CMK (cell line): ENCODE measurements at places on chromosomes 6 and 20.

GRCh38 chr6:130969791-130970491 lies 93.1 kb downstream of the EPB41L2 start:
- no peak for DNase-seq

DNA sequence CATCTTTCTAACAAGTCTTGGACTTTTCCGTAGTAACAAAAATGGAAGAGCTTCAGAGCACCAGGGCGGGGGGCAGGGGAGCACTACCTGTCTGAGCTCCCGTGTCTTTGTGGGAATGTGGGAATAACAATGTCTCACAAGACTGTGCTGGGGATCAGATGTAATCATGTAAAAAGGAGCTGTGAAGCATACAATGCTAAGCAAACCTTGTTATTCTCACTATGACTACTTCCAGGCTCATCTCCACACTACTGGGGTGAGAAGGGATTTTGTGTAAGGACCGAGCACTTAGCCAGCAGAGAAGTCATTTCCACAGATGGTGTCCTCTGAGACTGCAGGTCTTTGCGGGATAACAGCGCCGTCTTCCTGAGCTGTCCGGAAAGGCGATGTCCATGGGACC lies 27.1 kb downstream of the PRR18 start:
- DNase-seq, result no peak

GRCh38 chr20:63056236-63057170 lies 49.7 kb upstream of the BHLHE23 start:
- no peak for DNase-seq

DNA sequence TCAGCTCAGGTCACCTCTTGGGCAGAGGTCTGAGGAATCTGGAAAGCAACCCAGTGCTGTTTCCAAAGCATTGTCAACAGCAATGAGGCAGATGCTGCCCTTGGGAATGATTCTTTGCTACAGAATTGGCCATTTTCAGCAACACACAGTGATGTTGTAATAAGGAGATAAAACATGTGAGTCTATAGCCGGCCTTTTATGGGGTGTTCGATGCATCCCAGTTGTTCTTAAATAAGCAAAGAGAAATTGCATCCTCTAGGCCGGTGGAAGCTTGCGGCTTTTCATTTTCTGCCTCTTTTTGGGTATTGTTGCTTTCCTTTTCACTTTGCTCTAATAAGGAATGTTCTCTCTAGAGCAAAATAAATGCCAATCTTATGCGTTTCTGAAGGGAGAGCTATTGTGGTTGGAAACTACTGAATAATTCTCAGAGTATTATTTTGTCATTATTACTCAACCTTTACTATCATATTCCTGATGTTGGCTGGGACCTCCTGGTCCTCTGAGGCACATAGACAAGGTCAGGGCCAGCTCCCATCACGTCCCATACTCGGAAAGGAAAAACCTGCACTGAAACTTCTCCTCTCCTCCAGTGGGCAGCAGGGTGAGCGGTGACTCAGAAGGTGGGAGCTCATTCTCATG lies 214.2 kb downstream of the CDH26 start:
- DNase-seq, result no peak

- DNase-seq, result no peak
These were observed 2.2 kb downstream of the HMGA1 start for GRCh38 chr6:34238585-34239499.

GRCh38 chr20:8082989-8083388 lies 49.1 kb upstream of the PLCB1 start:
- DNase-seq, result no peak

- DNase-seq, result no peak
These were observed 98.3 kb upstream of the FRMD1 start for GRCh38 chr6:168177103-168177891.

- no peak for DNase-seq
These were observed at the start of gene BPIFB4 for GRCh38 chr20:33079259-33079658. Gene BPIFB4 (plus strand): TSS chr20:33079643. CDS start chr20:33081527, 1,884 bp downstream.

DNA sequence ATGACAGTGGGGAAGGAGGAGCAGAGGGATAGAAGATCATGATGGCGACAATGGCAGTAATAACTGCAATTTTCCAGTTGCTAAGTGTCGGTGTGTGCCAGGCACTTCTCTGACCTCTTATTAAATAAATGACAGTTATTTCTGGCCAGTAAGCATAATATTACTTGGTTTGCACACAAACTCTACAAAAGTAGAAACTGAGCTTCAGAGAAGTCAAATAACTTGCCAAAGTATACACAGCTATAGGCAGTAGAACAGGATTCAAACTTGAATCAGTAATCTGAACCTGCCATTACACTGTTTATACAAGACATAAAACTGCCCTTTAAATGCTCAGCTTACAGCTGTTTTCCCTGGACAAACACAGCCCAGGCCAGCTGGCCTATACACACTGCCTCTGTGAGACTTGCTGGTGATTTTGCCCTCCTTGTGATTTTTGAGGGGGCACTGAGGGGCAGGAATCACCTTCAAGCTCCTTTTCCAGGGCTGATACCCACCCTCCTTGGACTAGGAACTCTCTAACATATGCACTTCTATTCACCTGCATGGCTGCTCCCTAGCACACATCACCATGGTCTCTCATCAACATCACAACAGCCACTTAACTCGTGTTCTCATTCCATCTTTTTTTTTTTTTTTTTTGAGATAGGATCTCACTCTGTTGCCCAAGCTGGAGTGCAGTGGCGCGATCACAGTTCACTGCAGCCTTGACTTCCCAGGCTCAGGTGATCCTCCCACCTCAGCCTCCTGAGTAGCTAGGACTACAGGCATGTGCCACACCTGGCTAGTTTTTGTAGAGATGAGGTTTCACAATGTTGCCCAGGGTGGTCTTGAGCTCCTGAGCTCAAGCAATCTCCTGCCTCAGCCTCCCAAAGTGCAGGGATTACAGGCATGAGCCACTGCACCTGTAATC lies 63.6 kb downstream of the SLC23A2 start:
- DNase-seq, result no peak

GRCh38 chr6:39084506-39084905 lies 30.5 kb downstream of the SAYSD1 start:
- DNase-seq, result no peak

DNA sequence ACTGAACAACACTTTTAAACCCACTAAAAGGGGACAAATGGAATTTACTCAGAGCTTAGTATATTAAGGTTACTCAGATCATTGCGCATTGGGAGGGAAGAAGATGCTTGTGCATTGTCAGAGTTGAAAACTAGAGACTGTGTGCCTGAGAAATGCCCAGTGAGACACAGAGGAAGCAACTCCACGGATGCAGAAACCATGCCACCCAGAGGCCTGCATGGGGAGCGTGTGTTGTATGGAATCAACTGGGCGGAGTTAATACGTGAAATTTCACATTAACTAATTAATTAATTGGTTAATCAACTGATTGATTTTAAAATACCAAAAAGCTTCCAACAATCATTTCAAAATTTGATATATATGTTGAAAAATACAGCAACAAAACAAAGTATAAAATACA lies 391.6 kb downstream of the PLCB1 start:
- no peak for DNase-seq

DNA sequence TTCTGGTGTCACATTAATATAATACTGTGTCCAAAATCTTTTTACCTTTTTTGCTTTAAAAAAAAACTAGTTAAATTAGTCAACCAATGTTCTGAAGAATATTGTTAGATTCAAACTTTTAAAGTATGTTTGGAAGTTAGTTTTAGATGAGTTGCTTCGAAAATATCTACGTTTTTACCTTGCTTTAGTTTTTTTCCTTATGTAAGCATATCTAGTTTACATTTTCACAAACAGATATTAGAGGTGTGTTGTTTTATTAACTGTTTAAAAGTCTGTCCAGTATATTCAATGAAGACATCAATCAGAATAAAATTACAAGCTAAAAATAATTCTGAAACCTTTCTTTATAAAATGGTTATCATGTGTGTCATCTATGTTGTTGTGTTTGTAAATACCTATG lies 375.0 kb upstream of the BTBD3 start:
- DNase-seq, result no peak

DNA sequence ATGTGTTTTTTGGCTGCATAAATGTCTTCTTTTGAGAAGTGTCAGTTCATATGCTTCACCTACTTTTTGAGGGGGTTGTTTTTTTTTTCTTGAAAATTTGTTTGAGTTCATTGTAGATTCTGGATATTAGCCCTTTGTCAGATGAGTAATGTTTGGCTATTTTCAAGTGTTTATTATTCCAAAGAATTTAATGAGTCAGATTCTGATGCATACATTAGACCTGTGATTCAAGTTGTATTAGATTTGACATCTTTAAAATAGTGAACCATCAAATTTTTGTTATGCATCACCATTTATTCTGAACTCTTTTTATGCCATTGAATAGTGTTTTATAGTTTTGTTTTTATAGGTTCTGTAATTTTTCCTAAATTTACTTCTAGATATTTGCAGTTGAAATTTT lies 319.3 kb downstream of the PKHD1 start:
- no peak for DNase-seq

DNA sequence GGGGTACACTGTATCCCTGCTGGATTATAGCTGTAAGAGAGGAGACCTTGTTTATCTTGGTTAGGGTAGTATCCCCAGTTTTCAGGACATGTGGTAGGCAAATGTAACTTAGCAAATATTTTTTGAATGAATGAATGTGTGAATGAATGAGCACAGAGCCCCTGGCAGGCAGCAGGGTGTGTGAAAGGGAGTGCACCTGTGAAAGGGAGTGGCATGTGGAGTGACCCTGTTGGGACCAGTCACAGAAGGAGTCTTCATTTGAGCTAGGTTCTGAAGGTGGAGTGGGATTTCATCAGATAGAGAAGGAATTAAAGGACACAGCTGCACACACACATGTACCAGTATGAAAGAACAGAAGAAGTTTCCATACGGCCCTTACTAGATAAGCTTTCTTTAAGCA lies 4.9 kb downstream of the SMAP1 start:
- DNase-seq, result no peak

- no peak for DNase-seq
These were observed 703.2 kb downstream of the HDGFL1 start for GRCh38 chr6:23272536-23272935.

- no peak for DNase-seq
These were observed 10.9 kb downstream of the FOXC1 start for GRCh38 chr6:1620504-1621069.

- no peak for DNase-seq
These were observed 69.0 kb downstream of the DLL1 start for GRCh38 chr6:170221753-170222400.

DNA sequence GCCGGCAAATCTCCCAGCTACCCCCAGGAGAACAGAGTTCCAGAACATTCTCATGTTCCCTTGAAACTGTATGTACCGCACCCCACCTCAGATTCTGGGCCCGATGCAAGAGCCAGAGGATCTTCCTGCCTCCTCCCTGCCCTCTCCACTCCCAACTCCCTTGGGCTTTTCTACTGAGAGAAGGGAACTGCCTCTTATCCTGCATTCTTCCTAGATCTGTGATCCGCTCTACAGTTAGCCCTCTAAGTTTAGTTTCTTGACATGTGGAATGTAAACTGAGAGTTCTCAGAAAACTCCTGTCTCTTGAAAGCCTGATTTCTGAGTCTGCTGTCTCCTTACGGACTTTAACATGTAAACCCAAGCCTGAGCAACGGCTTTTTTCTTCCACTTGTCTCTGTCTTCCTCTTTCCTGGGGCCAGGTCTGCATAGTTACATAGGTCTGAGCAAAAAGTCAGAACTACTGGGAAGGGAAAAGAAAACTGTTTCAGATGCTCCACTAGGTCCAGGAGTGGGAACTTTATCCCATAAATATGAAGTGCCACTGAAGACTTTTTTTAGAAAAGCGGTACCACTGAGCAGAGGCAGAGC lies 86.5 kb upstream of the TNFAIP3 start:
- no peak for DNase-seq

- no peak for DNase-seq
These were observed 3.0 kb downstream of the NR2E1 start for GRCh38 chr6:108168501-108169463.

DNA sequence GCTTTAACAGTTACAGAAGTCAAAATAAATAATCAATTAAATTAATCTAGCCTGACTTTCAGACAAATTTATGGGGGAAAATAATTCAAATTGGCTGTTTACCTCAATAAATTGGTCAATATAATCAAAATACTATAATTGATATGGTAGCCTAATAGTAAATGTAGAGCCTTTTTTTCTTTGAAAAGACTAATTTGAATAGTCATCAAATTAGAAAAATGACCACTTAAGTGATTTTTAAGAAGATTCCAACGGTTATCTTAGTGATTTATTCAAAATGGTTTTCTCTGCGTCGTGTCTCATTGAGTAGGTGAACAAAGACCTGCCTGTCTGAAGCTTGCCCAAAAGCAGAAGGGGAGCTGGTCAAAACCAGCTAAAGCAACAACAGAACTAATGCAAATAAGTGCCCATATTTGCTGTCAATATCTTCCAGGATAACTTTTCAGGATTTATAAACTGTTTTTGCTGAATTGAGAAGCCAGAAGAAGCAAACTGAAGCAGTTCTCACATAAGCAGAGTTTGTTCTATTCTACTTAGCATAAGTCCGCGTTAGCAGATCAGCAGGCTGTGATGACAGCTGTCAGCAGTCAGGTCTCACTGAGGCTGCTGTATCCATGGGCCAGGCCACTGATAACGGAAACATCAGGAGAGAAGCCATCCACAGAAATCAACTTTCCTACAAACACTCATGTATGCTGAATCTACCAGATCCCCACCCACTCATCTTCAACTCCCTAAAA lies 7.0 kb downstream of the RCAN2 start:
- DNase-seq, result no peak

DNA sequence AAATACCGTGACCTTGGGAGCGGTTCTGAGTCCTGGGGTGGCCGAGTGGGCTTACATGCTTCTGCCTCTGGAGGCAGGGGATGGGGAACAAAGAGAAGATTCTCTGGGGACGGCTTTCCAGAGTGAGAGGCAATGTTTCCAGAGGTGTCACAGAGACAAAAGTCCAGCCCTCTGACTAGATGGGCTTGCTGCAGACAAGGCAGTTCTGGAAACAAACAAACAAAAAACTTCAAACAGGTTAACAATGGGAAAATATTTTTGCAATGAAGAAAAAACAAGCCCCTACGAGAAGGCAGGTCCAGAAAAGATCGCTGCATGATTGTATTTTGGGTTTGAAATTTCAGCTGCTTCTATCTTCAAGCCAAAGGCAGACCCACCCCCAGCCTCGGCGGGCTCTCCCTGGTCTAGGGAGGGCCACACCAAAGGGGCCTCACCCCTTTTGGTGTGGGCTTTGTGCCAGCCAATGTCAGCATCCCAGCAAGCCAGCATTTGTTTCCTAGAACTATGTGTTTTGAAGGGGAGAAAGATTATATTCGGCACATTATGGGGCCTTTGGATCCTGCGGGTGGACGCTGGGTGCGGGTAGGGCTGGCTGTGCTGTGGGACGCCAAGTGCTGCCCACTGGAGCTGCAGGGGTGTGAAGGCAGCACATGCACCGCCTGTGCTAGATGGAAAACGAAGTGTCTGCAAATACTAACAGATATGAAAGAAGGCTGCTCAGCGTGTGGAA lies 42.9 kb downstream of the RIOK1 start:
- DNase-seq, result no peak

GRCh38 chr20:16514140-16514539 lies 59.1 kb downstream of the KIF16B start:
- no peak for DNase-seq

DNA sequence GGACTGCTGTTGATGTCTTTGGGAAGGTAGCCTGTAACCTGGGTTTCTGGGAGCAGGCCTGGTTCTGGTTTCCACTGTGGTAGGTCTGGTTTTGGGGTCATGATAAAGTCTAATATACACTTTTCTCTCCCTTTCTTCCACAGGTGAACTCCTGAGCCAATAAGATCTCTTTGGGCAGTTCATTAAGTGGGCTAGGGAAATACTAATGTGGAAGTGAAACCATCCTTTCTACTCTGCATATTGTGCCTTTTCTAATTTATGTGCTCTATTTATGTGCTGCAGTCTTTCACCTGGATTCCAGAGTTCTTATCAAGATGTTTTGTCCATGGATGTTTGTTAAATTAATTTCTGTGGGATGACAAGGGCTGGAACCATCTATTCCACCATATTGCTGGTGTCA lies 165.7 kb upstream of the PTPRK start:
- no peak for DNase-seq
